ENCODE measurements at places on chromosomes 16 and 17.

DNA sequence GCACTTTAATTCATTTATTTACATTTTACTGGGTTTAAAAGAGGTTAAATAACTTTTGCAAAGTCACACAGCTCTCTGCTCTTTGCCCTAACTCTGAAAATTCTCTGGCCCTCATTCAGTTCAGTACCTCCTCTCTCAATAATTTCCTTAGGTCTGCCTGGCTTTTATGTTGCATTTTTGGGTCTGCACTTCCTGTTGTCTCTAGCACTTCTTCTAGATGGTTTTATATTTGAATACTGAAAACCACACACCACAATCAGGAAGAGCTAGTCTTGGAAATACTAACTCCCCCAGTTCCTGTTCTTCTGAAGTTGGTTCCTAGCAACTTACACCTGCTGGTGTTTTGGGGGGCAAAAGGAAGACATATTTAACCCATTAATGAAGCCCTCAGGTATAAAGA lies 577.9 kb downstream of the HS3ST4 start:
- no peak for DNase-seq

GRCh38 chr17:11997972-11998233 lies 628 bp upstream of the ZNF18 start:
- DNase-seq, result no peak

- DNase-seq, result no peak
Measured at GRCh38 chr17:17421346-17422216, 55.2 kb upstream of the MED9 start.

DNA sequence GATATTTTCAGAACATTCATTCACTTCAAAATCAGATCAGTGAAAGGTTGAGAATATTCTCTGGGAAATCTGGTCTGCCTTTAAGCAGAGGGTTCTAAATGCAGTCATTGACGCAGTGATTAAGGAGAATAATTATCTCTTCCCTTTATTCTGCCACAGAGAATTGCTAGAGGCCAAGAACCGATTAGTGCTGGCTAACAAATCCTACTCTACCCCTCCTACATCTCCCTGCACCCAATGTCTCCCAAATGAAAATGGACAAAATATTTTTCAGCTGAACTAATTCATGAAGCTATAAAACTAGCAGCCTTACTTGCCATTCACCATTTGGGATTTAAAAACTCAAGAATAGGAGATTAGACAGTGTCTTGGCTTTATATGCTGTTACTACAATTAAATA lies 185.5 kb upstream of the SOX9 start:
- peak; percentile 47 for DNase-seq

DNA sequence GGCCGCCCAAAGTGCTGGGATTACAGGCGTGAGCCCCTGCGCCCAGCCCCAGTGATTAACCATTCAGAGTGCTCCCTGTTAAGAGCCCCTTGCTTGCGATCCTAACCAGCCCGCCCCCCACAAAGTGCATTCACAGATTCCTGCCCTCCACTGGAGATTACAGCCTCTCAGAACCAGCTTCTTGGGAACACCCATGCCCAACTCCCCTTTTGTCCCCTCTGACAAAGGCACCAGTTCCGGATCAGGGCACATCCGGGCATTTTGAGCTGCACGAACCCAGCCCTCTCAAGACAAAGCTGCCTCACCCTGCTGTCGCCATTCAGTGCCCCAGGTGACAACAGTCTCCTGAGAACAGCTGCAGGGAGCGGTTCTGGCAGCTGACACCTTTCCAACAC lies 848 bp upstream of the KRT19 start:
- DNase-seq, result peak; percentile 83

- no peak for DNase-seq
Measured at GRCh38 chr17:33595828-33596227, 302.7 kb upstream of the ASIC2 start.

GRCh38 chr16:59697761-59698160 lies 963.6 kb upstream of the GOT2 start:
- DNase-seq, result no peak

DNA sequence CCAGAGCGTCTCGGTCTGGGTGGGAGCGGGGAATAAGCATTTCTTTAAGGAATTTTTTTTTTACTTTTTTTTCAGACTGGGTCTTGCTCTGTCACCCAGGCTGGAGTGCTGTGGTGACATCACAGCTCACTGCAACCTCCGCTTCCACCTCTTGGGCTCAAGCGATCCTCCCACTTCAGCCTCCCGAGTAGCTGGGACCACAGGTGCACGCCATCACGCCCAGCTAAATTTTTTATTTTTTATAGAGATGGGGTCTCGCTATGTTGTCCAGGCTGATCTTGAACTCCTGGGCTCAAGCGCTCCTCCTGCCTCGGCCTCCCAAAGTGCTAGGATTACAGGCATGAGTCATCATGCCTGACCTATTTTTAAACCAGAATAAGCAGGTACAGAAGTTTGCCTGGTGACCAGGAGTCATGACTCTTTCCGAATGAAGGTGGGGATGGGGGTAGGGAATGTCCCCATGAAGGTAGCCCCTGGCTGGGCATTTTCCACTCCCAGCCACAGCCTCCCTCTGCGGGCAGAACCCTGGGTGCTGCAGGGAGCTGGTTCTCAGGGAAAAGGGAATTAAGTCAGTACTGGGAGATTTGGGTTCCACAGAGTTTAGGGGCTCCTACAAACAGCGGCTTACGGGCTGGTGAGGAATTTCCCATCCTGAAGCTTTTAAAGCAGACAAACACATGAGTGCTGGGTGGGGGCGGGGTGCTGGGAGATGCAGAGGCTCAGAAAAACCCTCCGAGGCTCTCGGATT lies 48.3 kb downstream of the TBC1D16 start:
- DNase-seq, result no peak

- no peak for DNase-seq
Measured at GRCh38 chr16:83717814-83718213, 90.0 kb upstream of the HSBP1 start.

GRCh38 chr17:6713918-6714271 lies 726 bp upstream of the SLC13A5 start:
- DNase-seq, result no peak

DNA sequence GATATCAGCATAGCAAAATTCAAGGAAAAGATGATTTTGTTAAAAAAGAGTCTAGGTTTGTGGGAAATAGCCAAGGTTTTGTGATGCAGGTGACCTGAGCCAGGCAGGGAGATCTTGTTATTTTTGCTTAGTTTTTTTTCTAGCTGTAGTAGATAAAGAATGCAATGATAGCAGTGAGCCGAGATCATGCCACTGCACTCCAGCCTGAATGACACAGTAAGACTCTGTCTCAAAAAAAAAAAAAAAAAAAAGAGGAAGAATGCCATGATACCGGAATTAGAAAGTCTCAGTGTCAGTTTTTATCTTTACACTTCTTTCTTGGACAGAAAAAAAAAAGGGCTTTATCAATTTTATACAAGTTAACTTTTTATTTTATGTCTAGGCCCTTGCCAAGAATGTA lies 27.5 kb downstream of the TMEM238L start:
- DNase-seq, result no peak

DNA sequence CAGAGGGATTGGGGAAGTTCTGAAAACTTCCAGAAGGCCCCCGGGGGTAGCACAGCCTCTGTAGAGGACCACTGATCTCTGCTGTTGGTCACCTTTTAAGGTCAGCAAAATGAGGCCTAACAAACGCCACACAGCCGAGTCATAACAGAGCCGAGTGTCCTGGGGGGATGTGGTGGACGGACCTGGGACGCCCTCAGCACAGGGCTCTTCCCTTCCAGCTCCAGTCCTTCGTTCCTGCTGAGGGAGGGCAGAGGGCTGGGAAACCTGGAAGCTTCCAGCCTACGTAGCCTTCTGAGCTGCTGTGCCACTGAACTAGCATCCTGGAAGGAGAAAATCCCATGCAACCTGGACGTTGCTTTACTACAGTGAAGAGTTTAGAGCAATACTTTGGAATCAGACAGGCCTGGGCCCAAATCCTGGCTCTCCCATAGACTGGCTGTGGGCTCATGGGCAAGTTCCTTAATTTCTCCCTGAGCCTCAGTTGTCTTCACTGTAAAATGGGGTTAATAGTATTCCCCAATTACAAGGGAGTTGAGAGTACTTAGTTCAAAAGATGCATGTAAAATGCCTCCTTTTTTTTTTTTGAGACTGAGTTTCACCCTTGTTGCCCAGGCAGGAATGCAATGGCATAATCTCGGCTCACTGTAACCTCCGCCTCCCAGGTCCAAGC lies 34.4 kb upstream of the ZCCHC14 start:
- no peak for DNase-seq

- peak; percentile 68 for DNase-seq
Measured at GRCh38 chr17:66430846-66431795, 128.7 kb downstream of the PRKCA start.

DNA sequence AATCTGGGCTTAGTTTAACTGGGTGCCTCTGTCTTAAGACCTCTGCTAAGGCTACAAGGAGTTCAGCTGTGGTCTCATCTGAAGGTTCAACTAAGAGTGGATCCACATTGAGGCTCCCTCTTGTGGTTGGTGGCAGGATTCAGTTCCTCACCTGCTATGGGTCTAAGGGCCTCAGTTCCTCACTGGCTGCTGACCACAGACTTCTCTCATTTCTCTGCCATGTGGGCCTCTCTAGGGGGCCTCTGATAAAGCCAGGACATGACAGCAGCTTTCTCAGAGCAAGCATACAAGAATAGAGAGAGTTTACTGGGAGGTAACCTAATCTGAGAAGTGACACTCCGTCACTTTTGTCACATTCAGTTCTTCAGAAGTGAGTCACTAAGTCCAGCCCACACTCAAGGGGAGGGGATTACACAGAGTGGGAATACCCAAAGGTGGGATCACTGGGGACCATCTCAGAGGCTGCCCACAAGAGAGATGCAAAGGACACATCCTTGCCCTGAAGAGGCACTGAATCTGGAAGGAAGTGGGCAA lies 19.2 kb upstream of the ABAT start:
- DNase-seq, result peak; percentile 68

- DNase-seq, result no peak
Measured at GRCh38 chr17:56324676-56325075, 171.4 kb downstream of the ANKFN1 start.

GRCh38 chr17:61159221-61159814 lies 240.3 kb upstream of the TBX2 start:
- peak; percentile 60 for DNase-seq

DNA sequence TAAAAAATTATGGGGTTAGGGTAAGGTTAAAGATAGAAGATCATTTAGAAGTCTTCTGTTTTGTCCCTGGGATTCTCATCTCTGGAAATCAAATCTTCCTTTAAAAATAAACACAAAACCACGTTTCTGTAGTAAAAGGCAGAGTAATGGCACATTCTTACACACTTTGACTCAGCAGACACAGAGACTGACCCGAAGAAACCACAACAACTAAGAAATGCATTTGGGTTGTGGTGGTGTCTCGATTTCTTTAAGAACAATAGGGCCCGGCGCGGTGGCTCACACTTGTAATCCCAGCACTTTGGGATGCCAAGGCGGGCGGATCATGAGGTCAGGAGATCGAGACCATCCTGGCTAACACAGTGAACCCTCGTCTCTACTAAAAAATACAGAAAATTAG lies 54.9 kb upstream of the MYH10 start:
- DNase-seq, result no peak

DNA sequence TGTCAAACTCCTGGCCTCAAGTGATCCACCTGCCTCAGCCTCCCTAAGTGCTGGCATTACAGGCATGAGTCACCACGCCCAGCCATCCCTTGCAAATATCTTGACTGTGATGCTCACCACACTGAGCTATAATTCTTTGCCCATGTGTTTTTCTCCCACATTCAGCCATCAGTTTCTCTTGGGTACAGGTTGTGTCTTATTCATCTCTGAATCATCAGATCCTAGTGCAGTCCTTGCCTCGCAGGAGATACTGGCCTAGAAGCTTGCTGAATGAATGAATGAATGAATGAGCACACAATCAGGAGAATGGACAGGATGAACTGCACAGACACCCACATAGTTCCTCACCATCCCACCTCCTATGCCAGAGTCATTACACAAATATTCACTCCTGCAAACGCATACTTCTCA lies 24.4 kb upstream of the ETV4 start:
- DNase-seq, result no peak
